Lung microvascular endothelial cell (primary cell): ENCODE measurements at places on chromosomes 7 and 10. TPM values are rescaled to one million over a fixed set of nuclear protein-coding genes. Genes with fewer than 3 reads are reported as not detected.

DNA sequence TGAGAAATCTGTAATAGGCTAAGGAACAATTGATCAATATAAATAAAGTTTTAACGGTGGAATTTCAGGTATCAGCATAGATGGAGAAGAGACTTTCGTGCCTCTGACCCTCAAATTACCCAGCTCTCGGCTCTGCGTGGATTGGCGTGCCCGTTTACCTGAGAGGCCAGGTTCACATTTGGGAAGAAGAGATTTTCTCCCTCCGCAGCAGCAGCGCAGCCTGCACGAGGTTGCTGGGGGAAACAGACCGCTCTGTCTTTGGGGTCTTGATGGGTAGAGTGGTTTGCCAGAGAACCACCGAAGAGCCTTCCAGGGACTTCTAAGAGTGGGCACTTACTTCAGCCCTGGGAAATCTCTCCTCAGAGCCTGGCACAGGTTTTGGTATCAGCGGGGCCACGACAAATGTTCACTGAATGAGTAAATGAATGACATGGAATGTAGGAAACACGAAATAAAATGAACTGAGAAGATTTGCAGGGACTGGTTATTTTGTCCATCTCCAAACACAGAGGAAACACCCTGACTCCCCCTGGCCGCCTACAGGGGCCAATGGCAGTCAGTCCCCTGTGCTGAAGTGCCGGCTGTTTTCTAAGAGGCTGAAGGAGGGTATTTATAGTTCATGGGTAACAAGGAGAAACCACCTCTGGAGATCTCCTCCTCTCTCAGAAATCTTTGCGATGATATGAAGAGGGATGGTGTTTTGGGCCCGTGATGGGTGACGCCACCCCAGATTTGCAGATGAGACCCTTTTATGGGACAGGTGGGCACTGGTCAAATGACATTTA is 338.5 kb downstream of the ADARB2 start:
- no peak for DNase-seq

DNA sequence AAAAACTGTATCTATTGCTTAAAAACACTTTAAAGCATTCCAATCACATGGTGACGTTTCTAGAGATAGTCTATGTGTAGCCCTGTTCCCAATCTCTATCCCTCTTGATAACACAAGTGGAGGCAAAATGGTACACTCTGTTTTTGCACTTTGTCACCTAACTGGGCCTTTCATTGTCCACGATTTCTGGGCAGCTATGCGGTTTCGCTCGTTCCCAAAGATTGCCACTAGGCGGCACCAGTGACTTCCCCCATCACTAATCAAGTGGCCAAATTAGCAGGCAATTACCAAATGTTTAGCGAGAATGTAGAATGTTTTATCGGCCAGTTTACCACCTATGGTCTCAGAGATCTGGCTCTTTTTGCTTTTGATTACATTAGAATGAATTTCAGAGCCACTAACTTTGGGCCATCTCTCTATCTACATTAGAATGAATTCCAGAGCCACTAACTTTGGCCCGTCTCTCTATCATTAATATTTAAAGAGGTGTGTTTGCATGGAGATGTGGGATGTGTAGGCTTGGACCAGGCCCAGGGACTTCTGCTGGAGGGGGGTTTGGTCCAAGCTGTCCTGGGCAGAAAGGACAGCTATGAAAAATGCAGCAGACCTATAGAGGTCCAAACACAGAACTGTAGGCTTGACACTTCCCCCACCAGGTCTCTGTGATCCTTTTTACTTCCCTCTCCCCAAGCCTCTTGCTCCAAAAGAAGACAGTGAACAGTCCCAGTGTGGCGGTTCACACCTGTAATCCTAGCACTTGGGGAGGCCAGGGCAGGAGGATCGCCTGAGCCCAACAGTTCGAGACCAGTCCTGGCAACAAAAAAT is 90.1 kb downstream of the EPC1 start:
- DNase-seq = peak; percentile 64

NME8 gene
- not detected in 2 replicates for total RNA-seq

DNA sequence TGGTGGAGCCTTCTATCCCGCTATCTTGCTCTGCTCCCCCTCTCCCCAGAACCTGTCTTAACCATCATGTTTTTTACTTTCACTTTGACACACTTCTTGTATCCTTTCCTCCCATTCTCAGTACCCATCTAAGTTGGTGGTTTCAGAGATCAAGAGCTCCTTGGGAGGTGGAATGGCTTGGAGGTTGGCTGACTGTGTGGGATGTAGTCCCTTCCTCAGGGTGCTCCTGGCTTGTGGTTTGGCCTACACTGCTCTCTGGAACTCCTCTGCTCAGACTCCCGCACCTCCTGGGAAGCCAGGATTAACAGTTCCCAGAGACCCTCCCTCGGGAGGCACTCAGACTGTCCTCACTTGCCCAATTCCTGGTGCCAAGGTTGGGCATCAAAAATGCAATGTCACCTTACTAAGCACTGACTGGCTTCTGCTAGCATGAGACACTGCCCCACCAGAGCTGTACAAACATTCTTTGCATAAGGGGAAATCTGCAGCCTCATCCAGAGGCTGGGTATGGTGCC is 93.1 kb upstream of the NAMPT start:
- no peak for DNase-seq

DNA sequence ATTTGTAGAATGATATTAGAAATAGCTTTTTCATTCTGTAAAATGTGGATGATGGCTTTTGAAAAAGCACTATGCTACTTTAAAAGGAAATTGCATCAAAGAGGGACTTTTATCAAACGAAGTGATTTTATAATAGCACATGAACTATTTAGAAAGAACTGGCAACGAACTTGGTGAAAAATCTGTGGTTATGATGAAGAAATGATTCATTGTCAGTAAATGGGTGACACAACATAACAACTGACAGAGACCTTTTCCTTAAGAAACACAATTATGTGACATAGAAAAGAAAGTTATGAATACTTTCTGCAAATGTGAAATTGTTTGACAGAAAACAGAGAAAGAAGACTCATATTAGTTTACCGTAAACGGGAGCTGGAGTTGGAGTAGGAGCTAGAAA is 60.7 kb upstream of the LAMB4 start:
- DNase-seq = no peak

- DNase-seq = no peak
Observed at GRCh38 chr7:5666361-5666760, 115.1 kb downstream of the RNF216 start.

GRCh38 chr7:134625550-134625949 is 21.1 kb upstream of the BPGM start:
- DNase-seq = no peak

AKR1B1 gene
- 12.3 and 50.6 TPM in 2 replicates for total RNA-seq

AKR1D1 gene
- total RNA-seq = not detected in 2 replicates

- no peak for DNase-seq
Observed at GRCh38 chr10:69633673-69634635, 3.9 kb downstream of the FAM241B start.

DNA sequence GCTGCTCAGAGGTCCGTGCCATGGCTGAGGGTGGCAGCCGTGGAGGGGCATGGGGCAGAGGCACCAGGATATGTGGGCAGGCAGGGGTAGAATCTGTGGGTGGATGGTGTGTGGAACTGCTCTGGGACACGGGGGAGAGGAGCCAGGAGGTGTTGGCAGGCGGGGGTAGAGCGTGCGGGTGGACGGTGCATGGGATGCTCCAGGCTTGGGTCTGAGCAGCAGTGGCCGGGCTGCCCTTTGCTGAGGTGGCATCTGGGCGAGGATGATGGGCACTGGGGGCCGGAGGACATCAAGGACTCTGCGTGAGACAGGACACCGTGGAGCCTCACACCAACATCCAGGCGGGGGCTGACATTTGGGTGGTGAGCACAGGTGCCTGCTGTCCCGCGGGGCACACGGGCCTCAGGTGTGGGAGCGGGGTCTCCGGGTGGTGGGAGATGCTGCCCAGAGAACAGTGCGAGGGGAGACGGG is 46.2 kb downstream of the JAKMIP3 start:
- no peak for DNase-seq

GRCh38 chr10:48943096-48943495 is 3.5 kb upstream of the LRRC18 start:
- DNase-seq = no peak

CHRM2 gene
- total RNA-seq = not detected in 2 replicates

GPRIN2 gene
- not detected in 2 replicates for total RNA-seq

GRCh38 chr10:106473129-106473685 is 691.3 kb downstream of the SORCS1 start:
- no peak for DNase-seq

DNA sequence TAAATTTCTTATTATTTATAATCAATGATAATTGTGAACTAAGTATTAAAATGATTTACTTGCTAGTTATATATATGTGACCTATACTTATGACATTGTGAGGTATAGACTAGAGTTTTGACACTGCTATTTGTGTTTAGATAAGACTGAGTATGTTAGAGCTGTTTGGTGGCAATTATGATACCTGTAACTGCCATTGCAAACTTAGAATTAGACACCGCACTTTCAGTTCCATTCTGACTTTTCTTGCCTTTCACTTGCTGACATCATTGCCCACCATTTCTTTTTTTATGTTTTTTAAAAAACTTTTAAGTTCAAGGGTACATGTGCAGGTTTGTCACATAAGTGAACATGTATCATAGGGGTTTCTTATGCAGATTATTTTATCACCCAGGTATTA is 214.5 kb downstream of the MBL2 start:
- DNase-seq = no peak

DNA sequence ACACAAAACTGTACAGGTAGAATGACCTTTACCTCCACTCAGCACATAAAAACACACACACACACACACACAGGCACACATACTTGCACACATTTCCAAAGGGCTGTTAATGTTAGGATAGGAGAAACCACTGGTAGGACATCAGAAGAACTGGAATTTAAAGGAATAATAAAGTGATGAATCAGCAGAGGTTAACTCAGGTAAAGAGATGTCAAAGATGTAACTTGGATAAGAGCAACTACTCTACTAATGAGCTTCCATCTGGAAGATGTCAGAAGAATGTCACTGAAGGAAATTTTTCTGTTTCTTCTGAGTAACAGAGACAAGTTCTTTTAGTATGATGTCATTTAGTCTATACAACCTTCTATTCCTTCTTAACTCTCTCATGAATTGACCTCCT is 26.4 kb upstream of the GPR37 start:
- DNase-seq = no peak

FFAR4 gene
- not detected in 2 replicates for total RNA-seq

GRCh38 chr10:128095027-128095752 is 31.0 kb downstream of the MKI67 start:
- DNase-seq = no peak

- no peak for DNase-seq
Observed at GRCh38 chr10:84158061-84158460, 15.5 kb upstream of the GPR15LG start.

LRRC18 gene
- not detected in 2 replicates for total RNA-seq

MSMB gene
- not detected in 2 replicates for total RNA-seq

ADAM12 gene
- total RNA-seq = 0.20 and 0.65 TPM in 2 replicates
